ENCODE measurements at places on chromosomes 1 and 21.

- DNase-seq, result no peak
These were observed 8.9 kb upstream of the KCNE1 start for GRCh38 chr21:34520764-34521508.

DNA sequence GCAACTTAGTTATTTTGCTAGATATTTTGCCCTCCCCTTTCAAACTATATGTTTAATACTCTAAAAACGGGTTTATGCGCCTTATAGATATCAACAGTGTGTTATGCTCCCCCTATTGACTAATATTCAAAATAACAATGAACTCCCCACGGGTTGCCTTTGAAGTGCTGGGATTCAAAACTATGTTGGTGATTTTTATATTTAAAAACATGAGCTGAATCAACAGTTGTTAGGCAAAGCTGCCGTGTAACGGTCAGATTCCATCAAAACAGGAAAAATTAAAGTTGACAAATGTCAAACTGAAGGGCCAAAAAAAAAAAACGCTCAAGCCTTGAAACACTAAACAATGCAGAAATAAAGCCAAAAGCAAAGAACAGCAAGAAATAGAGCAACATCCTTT is 2.5 kb downstream of the TGFBR3 start:
- DNase-seq, result no peak

DNA sequence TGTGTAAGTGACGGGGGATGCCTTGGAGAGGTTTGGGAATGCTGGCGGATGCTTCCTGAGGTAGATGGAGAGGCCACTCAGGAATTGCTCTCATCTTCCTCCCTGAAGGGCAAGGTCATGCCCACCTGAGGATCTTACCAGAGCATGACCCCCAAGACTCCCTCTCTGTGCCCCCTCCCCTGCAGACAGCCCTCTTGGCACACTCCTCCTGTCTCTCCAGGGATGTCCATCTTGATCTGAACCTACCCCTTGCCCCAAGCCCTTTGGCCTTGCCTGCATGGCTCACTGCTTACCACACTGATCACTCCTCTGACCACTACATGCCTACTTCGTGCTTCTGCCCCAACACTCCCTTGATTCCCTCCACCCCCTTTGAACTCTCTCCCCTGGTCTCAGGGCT is 17.9 kb upstream of the MPL start:
- DNase-seq, result peak; percentile 16

DNA sequence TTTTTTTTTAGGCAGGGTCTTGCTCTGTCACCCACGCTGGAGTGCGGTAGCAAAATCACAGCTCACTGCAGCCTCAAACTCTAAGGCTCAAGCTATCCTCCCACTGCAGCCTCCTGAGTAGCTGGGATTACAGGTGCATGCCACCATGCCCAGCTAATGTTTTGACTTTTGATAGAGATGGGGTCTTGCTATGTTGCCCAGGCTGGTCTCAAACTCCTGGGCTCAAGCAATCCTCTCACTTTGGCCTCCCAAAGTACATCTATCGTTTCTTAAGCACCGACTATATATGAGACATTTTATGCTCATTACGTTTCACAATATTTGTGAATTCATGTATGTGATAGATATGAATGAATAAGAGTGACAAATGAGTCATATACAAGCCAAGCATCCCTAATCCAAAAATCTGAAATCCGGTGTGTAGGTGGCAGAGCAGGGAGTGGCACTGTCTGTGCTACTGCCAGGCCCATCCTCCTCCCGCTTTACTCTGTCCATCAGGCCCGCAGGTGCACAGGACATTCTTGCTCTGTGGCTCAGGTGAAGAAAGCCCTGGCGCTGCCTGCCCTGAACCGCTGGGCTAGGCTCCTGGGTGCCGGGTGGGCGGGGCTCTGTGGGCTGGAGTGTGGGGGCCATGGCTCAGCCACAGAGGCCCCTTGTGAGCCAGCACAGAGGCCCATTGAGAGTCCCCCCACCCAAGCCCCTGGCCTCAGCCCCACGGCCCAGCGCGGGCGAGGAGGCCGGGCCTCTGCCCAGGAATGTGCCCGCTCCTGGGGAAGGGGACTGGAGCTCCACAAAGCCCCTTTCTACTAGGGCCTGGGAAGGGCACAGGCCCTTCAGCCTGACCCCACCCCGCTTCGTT is 45.3 kb downstream of the HSPG2 start:
- no peak for DNase-seq

DNA sequence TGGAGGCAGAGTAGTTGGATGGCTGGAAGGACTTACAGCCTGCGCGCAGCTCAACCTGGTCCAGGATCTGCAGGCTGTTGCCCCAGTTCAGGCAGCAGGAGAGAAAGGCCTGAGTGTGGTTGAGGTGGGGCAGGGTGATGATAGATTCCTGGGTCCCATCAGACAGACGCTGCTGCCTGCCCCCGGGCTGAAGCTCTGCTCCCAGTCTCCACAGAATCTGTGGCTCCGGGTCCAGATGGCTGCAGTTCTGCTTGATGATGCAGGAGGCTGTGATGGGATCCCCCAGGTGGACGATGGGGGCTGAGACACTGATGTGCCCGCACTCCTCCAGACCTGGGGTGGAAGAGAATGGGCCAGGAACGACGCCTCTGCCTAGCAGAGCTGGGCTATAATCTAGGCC is 7.4 kb downstream of the CSF3R start:
- no peak for DNase-seq

GRCh38 chr1:201505503-201505890 is 1.4 kb downstream of the CSRP1 start:
- DNase-seq, result peak; percentile 51

GRCh38 chr1:89820422-89821321 is at the start of gene LRRC8D:
TSS of gene LRRC8D (plus strand) at chr1:89821032. CDS start at chr1:89933069, 112,037 bp downstream.
- DNase-seq, result peak; percentile 87

DNA sequence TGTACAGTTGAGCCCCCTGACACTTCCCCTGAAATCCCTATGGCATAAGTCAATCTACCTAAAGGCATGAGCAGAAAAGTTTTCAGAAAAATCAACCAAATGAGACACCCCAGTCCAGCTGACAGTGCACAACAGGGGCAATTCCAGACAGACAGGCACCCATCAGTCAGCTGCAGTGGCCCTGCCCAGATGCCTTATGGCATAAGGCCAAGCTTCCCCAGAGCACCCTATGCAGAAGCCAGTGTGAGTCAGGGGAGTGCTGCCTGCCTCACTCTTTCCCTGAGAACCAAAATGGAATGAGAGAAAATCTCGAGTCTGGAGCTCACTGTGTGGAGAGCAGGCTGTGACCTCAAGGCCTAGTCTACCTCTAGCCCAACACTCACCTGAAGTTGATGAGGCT is 38.1 kb downstream of the MRAP start:
- no peak for DNase-seq

DNA sequence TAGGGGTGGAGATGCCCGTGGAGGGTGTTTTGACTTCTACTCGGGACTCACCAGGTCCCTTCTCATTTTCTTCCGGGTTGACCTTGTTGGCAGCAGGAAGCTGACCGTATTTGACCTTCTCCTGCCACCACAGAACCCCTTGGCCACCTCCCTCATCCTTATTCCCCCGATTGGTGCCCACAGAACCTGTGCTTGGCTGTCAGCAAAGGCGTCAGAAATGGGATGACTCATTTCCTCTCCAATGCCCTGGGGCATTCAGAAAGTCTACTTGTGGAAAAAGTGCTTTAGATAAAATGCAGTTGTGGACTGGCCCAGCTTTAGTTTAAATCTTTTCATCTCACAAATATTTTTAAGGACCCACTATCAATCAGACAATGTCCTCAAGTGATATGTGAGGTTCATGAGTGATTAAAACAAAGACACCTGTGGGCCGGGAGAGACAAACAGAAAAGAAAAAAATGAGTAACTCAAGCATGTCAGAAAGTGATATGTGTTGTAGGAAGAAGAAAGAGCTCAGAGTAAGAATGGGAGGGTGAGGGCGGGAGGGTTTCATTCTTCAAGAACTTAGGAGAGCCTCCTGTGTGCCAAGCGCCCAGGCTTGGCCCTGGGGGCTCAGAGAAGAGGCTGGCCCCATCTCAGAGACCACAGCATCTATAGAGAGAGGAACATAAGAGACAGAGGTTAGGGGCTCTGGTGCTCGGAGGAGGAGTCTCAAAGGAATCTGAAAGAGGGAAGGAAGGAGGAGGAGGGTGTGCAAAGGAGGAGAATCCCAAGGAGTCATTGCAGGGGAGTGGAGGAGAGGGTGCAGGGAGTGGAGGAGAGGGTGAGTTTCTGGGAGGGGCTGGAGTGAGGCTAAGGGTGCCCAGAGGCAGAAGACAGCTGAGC is 221.6 kb upstream of the VAMP3 start:
- DNase-seq, result peak; percentile 20

- no peak for DNase-seq
These were observed 21.3 kb downstream of the CD247 start for GRCh38 chr1:167496797-167497619.

- DNase-seq, result peak; percentile 86
These were observed 38.3 kb downstream of the ECE1 start for GRCh38 chr1:21251773-21252471.

- no peak for DNase-seq
These were observed 6.4 kb upstream of the CPT2 start for GRCh38 chr1:53190210-53190611.

- DNase-seq, result peak; percentile 48
These were observed 80.9 kb upstream of the LBR start for GRCh38 chr1:225508538-225509375.

GRCh38 chr1:64433308-64433707 is 36.6 kb upstream of the CACHD1 start:
- DNase-seq, result no peak

DNA sequence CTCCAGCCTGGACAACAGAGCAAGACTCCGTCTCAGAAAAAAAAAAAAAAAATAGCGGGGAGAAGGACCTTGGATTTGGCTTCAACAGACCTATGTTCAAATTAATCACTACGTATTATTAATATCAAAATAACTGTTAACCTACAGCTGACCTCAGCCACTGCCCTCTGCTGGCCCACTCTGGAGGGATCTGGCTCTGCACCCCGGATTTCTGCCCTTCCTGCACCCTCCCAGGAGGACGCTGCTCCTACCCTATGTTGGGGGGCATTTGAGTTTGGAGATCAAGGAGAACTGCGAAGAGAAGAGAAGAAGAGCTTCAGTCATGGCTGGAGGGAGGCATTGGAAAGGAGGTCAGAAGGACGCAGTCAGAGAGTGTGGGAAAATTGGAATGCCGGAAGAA is 96.7 kb downstream of the PSMG1 start:
- no peak for DNase-seq

- DNase-seq, result no peak
These were observed 181.9 kb upstream of the ESRRG start for GRCh38 chr1:216905137-216905536.

GRCh38 chr1:61523229-61523628 is 201.7 kb downstream of the TM2D1 start:
- DNase-seq, result no peak

GRCh38 chr1:74065081-74065480 is 132.9 kb downstream of the LRRIQ3 start:
- no peak for DNase-seq

DNA sequence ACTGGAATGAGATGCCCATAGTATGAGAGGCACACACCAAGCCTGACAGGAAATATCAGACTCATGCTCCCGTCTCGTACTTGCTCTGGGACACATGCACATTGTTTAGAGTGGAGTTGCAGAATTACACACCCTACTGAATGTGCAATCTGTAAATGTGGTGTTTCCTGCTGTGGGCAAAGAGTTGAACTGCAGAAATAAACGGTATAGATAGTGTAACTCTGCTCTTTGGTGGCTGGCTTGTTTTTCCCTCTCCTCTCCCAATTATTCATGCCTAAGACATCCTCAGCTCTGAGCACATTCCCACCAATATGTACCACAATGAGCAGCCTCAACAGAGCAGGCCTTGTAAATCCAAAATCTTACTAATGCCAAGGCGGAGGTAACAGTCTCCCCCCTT is 90.1 kb upstream of the DIRAS3 start:
- no peak for DNase-seq

GRCh38 chr1:53943490-53944043 is 1.9 kb downstream of the IFT25 start:
- no peak for DNase-seq

- DNase-seq, result no peak
These were observed 1.6 kb downstream of the NPR1 start for GRCh38 chr1:153680120-153680403.

- no peak for DNase-seq
These were observed 660.6 kb upstream of the B3GALT2 start for GRCh38 chr1:193846876-193847604.

DNA sequence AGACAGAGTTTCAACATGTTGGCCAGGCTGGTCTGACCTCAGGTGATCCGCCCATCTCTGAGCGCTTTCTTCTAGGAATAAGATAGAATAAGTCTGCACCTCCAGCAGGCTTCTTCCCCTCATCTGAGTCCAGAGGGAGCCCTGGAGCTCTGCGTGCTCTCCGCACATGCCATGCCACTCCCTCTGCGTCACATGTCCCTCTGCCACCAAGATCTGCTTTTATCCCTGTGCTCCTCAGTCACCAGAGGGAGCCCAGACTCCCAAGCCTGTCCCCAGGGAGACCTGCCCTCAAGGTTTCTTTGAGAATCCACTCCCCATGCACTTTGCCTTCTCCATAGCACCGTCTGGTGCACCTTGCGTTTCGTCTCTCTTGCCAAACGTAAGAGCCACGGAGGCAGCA is 213.0 kb downstream of the CAMTA1 start:
- DNase-seq, result no peak

DNA sequence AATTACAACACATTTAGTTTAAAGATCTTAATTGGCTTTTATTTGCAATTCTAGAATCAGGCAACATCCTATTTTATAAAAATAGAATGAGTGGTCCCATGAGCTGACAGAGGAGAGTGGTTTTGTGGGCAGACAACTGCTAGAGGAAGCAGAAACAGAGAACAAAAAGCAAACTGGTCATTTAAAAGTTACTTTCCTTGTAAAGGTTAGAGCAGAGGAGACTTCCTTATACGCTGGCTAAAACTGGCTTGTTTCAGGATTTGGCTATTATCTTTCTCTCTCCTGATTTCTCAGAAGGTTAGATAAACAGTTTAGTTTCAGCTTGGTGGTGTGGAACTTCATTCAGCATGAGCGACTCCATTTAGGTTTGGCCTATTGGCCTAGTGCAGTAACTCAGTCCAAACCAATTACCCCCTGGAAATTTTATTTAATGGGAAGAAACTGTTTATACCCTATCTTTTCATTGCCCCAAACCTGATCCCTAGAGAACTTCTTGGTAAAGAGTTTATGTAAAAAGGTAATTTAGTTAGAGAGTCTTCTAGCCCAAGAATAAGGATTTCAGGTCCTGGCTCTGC is 32.2 kb upstream of the IL20 start:
- DNase-seq, result no peak

- no peak for DNase-seq
These were observed 28.9 kb downstream of the LEPR start for GRCh38 chr1:65449214-65449823.

DNA sequence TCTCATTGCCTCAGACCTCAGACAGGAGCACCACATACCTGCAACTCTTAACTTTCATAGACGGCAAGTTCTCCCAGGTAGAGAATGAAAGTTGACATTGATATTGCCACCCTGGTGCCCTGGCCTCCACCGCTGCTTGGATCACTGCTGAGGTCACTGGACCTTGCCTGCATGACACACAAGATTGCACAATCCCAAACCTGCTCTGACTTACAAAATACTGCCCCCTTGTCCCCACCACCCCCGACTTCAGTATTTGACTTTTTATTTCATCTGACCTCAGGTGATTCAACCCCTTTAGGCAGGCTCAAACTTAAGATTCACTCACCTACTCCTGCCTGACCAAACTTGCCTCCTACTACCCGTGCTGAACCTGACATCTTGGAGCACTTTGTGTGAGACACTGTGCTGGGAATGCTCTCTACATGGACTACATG is 43.1 kb upstream of the S1PR1 start:
- DNase-seq, result no peak

Measured in left cardiac atrium (tissue), 4 donors.